ENCODE measurements at places on chromosomes 4 and X.

DNA sequence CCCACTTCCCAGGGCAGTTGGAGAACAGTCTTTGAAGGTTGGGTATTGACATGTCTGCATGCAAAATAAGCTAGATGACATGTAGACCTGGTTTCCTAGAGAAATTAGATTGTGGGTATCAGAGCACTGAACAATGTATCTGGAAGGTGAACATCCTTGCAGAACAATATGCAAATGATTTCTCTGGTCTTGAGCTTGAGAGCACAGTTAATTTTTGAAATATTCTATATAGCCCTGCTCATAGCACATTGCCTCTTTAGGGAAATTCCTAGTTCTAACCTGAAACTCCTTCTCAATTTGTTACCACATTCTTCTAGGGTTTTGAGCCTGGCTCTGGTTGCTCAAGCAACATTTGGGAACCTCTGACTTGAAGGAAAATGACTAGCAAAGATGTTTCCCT lies 41.6 kb upstream of the LAS1L start:
- H3K27ac ChIP-seq, result no peak overlapping the region
- H3K27me3 ChIP-seq, result no peaks in the 10 kb centered on the region
- DNase-seq, result no peak
- H3K36me3 ChIP-seq, result no peaks in the 10 kb centered on the region
- no peak overlapping the region for H3K4me3 ChIP-seq

DNA sequence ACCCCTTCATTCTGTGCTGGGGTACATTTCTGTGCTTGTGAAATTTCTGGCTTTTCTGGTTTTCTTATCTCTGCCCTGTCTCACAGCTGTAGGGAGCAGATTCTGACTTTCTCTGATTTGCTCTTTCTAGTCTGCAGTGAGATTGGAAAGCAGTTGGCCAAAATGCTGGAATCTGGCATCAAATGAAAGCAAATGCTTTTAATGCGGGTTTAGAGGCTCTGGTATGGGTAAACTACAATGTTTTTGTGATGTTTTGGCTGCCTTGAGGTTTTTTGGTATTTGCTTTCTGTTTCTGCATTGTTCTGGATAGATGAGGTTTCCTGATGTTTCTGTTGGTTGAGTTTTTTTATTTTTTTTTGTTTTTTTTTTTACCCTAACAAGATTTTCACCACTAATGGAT lies 23.8 kb downstream of the SMIM20 start:
- no peaks in the 10 kb centered on the region for H3K4me1 ChIP-seq
- H3K27me3 ChIP-seq, result no peaks in the 10 kb centered on the region
- DNase-seq, result no peak
- no peak overlapping the region for H3K4me3 ChIP-seq
- H3K27ac ChIP-seq, result no peak overlapping the region

- H3K4me1 ChIP-seq, result no peaks in the 10 kb centered on the region
- H3K27ac ChIP-seq, result no peak overlapping the region
- H3K36me3 ChIP-seq, result no peaks in the 10 kb centered on the region
Observed at GRCh38 chrX:8273451-8273895, 102.4 kb upstream of the VCX2 start.

DNA sequence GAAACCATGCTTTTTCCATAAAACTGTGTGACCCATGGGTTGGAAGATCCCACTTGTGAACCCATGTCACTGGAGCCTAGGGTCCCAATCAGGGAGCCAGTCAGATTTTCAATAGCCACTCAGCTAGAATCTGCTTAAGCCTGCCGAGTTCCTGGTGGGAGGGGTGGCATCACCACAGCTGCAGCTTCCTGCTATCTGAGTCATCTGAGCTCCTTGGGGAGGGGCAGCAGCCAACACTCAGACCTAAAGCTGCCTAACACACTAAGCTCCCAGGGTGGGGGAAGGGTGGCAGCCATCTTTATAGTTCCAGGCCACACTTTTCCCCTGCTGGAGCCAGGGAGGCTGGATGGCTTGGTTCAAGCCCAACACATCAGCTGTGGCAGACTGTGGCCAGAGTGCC lies 350.1 kb downstream of the C4orf33 start:
- DNase-seq, result no peak
- H3K36me3 ChIP-seq, result no peaks in the 10 kb centered on the region
- H3K27ac ChIP-seq, result no peak overlapping the region
- no peak overlapping the region for H3K4me3 ChIP-seq
- no peaks in the 10 kb centered on the region for H3K4me1 ChIP-seq

DNA sequence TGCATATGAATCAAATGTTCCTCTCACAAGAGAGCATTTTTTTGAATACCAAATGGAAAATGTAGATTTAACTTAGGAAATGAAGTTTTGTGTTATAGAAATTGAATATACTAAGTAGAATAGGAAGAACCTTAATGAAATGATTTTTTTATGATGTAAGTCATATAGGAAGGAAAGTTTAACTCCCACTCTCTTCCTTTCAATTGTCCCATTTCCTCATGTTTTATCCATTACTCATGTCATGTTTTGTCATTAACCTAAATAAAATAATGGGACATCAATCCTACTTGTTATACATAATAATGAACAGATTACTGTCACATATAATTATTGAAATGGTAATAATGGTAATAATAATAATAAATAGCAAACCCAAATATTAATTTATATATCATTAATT lies 22.7 kb upstream of the SRD5A3 start:
- no peaks in the 10 kb centered on the region for H3K36me3 ChIP-seq
- no peak overlapping the region for H3K4me3 ChIP-seq
- H3K27me3 ChIP-seq, result no peaks in the 10 kb centered on the region
- no peak for DNase-seq
- H3K27ac ChIP-seq, result no peak overlapping the region

DNA sequence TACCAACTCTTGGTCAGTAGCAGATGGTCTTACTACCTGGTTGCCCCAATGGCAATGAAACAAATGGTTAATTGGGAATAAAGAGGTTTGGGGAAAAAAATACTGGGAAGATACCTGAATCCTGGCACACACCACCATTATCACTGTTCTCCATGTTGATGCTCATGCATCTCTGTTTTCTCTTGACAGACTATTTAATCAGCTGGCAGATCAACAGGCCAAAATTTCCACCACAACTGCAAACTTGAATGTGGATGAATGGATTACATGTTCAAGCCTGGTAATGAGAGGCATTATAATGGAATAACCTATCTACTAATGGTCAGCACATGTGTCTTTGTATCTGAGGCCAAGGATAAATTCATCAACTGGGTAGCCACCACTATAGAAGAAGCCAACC lies 45.7 kb downstream of the ZNF721 start:
- no peak overlapping the region for H3K4me3 ChIP-seq
- H3K27ac ChIP-seq, result no peak overlapping the region
- peaks cover 87% of the 10 kb centered on the region for H3K36me3 ChIP-seq
- no peak for DNase-seq

DNA sequence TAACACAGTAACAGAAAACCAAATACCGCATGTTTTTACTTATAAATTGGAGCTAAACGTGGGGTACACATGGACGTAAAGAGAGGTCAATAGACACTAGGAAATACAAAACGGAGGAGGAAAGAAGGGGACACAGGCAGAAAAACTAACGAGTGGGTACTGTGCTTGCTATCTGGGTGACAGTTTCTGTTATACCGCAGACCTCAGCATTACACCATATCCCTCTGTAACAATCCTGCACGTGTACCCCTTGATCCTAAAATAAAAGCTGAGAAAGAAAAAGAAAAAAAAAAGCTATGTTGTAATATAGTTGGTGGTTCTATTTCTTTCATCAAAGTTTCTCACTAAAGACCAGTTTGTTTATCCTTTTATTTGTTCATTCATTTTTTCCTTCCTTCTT lies 47.9 kb upstream of the UNC5C start:
- H3K27ac ChIP-seq, result no peak overlapping the region
- DNase-seq, result no peak
- H3K4me3 ChIP-seq, result no peak overlapping the region
- H3K36me3 ChIP-seq, result no peaks in the 10 kb centered on the region

DNA sequence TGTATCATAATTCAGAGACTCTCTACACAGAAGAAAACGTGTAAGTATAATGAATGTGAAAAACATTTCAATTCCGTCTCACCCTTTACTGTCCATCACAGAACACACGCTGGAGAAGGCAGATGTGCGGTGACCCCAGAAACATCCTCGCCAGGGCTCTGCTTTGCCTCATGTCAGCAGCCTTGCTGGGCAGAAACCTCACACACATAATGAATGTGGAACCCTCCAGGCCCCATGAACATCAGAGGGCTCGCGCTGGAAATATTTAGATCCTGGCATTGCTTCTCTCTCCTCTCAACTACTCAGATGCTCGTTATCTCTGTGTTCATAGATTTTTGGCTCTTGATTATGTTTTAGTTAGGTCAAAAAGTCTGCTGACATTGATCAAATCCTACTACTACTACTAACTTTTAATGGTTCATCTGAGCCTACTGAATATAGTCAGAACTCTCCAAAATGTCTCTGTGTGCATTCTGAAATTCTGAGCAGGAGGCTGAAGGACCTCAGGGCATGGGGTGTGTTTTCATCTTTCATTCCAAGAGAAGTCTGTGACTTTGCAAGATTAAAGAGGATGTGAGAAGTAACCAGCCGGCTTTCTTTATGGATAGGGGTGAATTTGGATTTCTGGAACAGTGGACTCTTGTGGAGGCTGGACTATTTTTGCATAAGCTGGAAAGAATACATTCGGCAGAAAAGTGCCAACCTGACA lies 27.0 kb downstream of the SMIM43 start:
- no peaks in the 10 kb centered on the region for H3K27me3 ChIP-seq
- no peak overlapping the region for H3K4me3 ChIP-seq
- no peak overlapping the region for H3K27ac ChIP-seq
- no peak for DNase-seq

DNA sequence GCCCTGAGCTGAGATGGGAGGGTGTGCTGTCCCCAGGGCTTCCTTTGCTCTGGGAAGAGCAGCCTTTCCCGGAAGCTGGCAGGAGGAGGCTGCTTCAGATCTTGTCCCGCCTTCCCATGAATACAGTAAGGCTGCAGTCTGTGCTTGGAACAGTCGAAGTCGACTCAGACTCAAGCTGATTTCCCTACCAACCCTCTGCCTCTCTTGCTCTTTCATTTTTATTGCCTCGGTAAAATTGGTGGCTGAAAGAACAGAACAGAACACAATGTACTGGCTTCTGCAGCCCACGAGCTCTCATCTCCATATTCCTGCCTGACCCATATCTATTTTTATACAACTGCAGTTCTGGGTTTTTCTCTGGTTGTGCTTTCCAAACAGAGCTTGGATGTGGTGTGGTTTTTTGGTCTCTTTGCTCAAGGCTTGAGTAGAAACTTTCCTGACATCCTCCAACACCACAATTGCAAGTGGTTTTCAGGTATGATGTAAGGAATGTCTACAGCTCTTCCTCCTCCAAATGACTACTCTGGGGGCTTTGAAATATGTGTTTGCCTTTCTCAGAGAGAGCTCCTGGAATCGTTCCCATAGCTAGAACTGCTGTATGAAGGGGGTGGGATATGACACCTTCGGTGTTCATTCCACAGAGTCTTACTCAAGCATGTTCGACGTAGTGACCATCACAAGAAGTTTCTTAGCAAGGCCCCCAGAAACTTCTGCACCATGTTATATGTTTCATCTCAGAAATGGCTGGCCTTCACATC lies 61.3 kb downstream of the ENPP6 start:
- peak; percentile 71 for DNase-seq
- peak overlapping the region; percentile 68 for H3K27ac ChIP-seq
- no peaks in the 10 kb centered on the region for H3K4me1 ChIP-seq
- H3K4me3 ChIP-seq, result no peak overlapping the region

GRCh38 chr4:150032541-150032940 lies 45.7 kb upstream of the DCLK2 start:
- no peak overlapping the region for H3K27ac ChIP-seq
- H3K36me3 ChIP-seq, result no peaks in the 10 kb centered on the region
- no peak overlapping the region for H3K4me3 ChIP-seq

DNA sequence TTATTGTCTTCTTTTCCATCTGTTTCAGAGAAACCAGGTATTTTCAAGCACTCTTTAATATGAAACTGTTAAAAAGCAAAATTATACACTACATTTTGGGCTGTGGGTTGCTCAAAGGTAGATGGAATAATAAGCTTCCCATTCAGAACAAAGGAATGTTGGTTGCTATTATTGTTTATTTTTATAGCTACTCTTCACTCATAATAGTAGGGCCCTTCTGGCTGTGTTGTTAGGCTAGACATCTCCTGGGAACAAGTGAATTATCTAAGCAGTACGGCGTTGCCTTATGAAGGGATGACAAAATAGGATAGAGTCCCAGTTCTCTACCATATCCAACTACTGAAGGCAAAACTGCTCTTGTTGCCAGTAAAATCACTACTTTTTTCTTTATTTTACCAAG lies 34.2 kb downstream of the TENM3 start:
- no peak overlapping the region for H3K4me3 ChIP-seq
- DNase-seq, result no peak
- no peaks in the 10 kb centered on the region for H3K27me3 ChIP-seq

GRCh38 chr4:109588176-109588575 lies 28.1 kb downstream of the MCUB start:
- no peak overlapping the region for H3K4me3 ChIP-seq
- H3K36me3 ChIP-seq, result no peaks in the 10 kb centered on the region
- no peak for DNase-seq
- no peaks in the 10 kb centered on the region for H3K27me3 ChIP-seq

- H3K4me3 ChIP-seq, result no peak overlapping the region
- peaks cover 37% of the 10 kb centered on the region for H3K4me1 ChIP-seq
- DNase-seq, result no peak
- no peaks in the 10 kb centered on the region for H3K36me3 ChIP-seq
- H3K27me3 ChIP-seq, result no peaks in the 10 kb centered on the region
Observed at GRCh38 chr4:57195622-57196021, 85.4 kb upstream of the IGFBP7 start.

DNA sequence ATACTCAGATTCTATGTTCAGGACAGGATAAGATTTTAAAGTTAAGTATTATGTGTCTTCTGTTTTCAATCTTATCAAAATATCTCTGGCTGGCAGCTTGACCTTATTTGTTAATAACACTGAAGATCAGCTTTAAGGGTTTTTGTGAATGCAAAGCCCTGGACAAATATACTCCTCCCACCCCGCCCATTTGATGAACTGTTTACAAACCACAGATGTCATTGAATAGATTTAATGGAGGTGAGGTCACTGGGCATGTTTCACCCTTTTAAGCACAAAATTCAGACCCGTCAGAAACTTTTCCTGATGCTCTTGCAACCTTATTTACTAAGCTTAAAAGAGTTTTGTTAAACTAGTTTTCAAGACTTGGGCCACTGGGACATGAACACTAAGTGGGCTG lies 10.1 kb upstream of the CXCL8 start:
- DNase-seq, result no peak
- no peak overlapping the region for H3K4me3 ChIP-seq
- no peak overlapping the region for H3K27ac ChIP-seq
- H3K36me3 ChIP-seq, result no peaks in the 10 kb centered on the region
- H3K27me3 ChIP-seq, result no peaks in the 10 kb centered on the region

DNA sequence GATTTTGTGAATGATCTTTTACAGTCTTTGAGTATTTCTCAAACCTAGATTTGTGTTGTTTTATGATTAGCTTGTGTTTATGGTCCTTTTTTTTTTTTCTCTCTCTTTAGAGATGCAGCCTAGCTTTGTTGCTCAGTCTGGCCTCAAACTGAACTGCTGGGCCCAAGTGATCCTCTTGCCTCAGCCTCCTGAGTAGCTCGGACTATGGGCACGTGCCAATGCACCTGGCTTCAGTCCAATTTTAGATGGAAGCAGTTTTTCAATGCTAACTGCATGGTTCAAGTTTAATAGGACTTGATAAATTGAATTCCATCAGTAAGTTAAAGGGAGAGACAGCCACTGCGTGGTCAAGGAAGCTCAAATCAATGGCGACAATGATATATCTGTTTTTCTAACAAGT lies 3.8 kb upstream of the FGG start:
- H3K27ac ChIP-seq, result no peak overlapping the region
- no peaks in the 10 kb centered on the region for H3K4me1 ChIP-seq
- H3K36me3 ChIP-seq, result no peaks in the 10 kb centered on the region

- no peak for DNase-seq
- H3K27ac ChIP-seq, result no peak overlapping the region
- H3K36me3 ChIP-seq, result no peaks in the 10 kb centered on the region
Observed at GRCh38 chr4:146641762-146642161, 3.1 kb downstream of the POU4F2 start.

All from sigmoid colon (tissue), 7 donors.